Stimulated activated CD4-positive, alpha-beta T cell treated with anti-CD3 and anti-CD28 coated beads, Interleukin-15, amount 100 ng/mL, for 24 hours (primary cell): ENCODE measurements at places on chromosomes 16 and 17.

GRCh38 chr16:56716761-56717160 lies 13.2 kb upstream of the NUP93 start:
- DNase-seq = no peak

- peak; percentile 88 for DNase-seq
These were observed 1.3 kb upstream of the HIC1 start for GRCh38 chr17:2053380-2054261.

GRCh38 chr17:67490471-67490870 lies 113.4 kb downstream of the PITPNC1 start:
- no peak for DNase-seq

GRCh38 chr17:13943909-13944308 lies 125.4 kb upstream of the COX10 start:
- DNase-seq = no peak

GRCh38 chr17:72414967-72415853 lies 294.4 kb downstream of the SOX9 start:
- DNase-seq = no peak

GRCh38 chr17:14011740-14012405 lies 57.4 kb upstream of the COX10 start:
- DNase-seq = no peak

DNA sequence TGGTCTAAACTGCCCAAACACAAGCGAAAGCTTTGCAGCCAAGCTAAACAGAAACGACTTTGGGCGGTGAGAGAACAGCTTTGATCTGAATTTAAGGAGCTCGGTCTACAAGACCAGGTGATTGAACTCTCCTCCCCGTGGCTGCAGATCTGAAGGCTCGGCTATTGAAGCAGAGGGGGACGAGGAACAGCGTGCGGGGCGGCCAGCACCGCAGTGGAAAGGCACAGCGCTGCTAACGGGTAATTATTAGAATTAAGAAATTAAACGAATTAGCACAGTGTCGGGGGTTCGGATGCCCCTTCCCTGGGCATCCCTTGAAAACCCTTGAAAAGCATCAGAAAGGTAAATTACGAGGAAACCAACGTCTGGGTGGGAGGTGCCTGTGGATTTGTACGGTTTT lies 431 bp downstream of the TEKT3 start:
- DNase-seq = no peak

DNA sequence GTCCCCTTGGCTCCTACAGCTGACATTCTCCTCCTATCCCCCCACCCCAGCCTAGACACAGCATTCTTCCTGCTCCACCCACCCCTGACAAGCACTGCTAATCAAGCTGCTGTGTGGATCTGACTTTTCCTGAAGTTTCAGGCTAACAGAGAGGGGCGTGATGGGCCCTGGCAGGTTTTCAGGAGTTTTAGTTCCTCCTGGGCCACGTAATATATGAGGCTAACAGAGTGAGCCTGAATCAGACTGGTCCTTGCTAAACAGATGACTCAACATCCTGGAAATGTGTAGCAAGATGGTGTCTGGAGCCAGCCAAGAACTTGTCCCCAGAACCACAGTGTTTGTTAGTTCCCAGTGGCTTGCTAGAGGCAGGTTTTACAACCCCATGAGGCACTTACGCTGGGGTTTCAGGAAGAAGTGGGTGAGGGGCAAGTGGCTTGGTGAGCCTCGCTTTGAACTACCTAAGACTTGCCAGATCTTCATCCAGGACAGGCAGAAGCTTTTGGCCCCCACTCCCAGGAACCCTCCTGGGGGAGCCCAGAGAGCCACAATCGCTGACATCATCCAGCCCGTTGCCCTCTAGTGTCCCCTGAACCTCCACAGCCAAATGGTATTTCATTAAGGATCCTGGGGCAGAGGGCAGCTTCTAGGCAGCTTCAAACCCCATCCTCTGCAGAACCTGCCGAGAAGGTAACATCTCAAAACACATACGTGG lies 15.9 kb downstream of the TMEM92 start:
- DNase-seq = peak; percentile 36

GRCh38 chr17:39761861-39762496 lies 24.2 kb downstream of the GRB7 start:
- no peak for DNase-seq

DNA sequence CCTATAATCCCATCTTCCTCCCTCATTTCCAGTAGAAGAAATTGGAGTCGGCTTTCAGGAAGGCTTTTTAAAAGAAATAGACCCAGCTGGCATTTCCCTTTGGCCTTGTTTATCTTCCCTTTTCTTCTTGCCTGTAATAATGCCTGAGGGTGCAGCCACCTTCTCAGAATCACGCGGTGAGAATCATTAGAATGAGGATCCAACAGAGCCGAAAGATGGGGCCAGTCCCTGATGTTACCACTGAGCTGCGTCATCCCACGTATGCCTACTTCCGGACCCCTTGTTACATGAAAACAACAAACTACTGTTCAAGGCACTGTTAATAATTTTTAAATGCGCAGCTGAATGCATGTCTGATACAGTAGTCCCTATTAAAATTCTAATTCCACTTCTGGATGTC lies 24.1 kb downstream of the SDR42E1 start:
- DNase-seq = no peak

- DNase-seq = peak; percentile 33
These were observed 666 bp upstream of the METTL9 start for GRCh38 chr16:21598701-21599121.

DNA sequence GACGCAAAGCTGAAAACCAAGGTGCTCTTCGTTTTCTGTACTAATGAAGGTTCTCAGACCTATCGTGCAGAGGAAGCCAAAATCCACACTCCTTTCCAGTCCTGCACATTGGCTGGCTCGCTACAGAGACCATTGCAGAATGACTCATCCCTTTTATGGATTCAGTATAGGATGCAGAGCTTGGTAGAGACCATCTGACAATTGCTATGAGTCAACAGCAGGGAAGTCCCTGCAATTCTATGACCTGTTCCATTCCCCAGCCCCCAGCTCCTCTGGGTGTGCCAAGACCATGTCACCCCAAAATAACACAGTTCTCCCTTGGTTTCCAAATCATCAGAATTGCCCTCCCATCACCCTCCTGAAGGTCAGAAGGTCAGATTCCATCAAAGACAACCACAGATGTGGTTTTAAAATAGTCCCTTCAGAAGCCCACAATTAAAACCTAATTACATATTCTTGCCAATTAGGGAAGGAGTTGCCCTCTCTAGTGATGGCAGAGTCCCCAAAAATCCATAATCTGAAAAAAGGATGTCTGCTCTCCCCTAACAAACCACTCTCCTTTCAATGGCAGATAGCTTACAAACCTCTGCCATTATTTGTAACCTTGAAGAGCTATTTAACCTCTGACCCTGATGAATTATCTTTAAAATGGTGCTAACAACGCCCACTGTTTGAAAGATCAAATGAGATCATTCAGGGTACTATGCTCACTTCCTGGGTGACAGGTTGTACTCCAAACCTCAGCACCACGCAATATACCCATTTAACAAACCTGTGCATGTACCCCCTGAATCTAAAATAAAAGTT lies 108.2 kb upstream of the RBBP6 start:
- no peak for DNase-seq

DNA sequence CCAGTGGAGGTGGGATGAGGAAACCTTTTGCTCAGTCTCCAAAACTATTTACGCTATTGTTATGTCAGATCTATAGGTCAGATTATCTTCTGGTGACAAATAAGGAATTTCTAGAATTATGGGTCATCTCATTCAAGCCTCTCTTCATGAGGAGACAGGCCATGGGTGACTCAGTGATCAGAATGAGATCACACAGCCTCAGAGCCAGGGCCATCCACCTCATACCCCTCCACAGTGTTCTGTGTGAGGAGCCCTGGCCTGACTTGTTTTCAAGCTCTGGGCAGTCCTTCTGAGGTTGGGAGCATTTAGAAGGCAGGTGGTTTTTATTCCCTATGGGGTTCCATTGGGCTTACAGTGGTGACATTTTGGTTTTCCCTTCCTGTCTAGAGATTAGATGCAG lies 26.5 kb downstream of the YPEL2 start:
- DNase-seq = peak; percentile 35

DNA sequence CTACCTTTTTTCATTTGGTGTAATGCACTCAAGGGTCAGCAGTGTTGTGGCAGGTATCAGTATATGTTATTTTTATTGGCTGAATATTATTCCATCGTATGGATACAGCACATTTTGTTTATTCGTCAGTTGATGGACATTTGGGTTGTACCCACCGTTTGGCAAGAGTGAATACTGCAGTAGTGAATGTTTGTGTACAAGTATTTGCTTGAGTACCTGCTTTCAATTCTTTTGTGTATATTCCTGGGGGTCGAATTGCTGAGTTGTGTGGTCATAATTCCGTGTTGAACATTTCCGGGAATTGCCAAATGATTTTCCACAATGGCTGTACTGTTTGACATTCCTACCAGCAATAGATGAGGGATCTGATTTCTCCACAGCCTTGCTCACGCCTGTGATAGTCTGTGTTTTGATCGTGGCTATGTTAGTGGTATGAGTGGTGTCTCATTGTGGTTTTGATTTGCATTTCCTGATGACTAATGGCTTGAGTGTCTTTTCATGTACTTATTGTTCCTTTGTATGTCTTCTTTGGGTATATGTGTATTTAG lies 108.4 kb downstream of the OR1D5 start:
- peak; percentile 22 for DNase-seq

- no peak for DNase-seq
These were observed 1.7 kb upstream of the MMP25 start for GRCh38 chr16:3044708-3045107.

DNA sequence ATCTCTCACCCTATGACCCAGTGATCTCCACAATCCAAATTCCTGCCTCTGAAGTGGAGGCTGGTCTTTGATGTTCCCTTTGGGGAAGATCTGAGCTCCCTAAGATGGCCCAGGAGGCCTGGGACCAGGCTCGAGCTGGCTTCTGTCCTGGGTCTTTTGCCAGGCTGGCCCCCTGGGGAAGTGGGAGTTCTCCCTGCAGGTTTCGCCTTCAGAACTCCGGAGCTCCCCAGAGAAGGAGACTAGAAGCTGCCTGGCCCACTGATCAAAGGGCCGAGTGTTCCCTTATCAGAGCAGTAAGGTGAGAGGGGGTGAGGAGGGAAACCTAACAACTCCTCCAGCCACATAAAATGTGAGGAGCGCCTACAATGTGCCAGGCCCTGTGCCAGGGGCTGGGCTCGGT lies 147.1 kb downstream of the IRF8 start:
- DNase-seq = no peak

GRCh38 chr16:49048557-49048956 lies 233.1 kb downstream of the CBLN1 start:
- DNase-seq = no peak

- DNase-seq = no peak
These were observed 411.7 kb downstream of the CPPED1 start for GRCh38 chr16:12391956-12392355.

GRCh38 chr17:49051269-49051668 lies 54.1 kb downstream of the IGF2BP1 start:
- no peak for DNase-seq

- DNase-seq = peak; percentile 11
These were observed 85.7 kb downstream of the NOG start for GRCh38 chr17:56679115-56679776.

DNA sequence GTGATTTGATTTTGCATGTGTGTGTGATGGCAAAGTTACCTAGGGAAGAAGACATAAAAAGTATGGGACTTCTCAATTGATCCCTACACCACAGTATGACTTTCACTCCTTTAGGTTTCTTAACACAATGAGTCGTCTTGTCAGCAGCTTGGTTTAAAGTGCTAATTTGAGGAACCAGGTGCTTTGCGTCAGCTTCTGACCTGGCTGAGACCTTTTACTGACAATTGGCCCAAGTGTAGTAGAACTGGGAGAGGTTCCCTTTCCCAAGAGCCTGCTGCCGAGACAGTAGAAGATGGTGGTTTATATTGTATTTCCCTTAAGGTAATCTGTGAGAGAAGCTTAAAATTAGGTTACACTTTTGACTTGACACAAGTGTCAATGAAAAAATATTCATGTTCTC lies 54.9 kb downstream of the LDHD start:
- no peak for DNase-seq

DNA sequence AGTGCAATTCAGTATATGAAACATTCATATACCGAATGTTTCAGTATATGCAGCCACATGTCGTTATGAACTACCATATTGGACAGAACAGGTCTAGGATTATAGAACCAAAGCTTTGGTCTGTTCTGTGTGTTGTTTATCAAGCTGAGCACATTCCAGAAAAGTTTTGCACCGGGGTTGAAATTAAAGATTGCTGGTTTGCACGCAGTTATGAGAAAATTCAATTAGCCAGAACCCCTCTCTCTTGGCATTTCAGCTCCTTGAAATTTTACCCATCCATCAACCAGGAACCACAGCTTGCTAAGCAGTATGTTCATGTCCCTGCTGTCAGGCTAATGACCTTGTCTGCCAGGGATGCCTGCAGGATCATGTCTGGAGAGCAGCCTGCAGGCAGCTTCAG lies 9.5 kb downstream of the KRT32 start:
- no peak for DNase-seq

DNA sequence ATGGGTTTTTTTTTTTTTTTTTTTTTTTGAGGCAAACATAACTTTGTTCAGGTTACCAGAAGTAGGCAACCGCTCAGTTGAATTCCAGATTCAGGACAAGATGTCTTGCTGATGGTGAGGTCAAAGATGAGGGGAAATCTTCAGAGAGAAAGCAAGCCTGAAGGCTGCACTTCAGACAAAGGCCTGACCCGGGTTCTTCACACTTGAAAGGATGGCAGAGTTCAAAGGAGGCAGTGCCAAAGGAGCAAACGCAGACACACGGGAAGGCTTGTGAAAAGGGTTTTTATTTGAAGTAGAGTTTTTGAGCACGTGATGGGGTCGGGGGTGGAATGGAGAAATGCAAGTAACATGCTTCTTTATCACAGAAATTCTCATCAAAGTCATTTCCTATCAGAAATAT lies 960.2 kb upstream of the EEF2KMT start:
- DNase-seq = no peak

- DNase-seq = no peak
These were observed 97.1 kb downstream of the KCNJ2 start for GRCh38 chr17:70266394-70266793.

DNA sequence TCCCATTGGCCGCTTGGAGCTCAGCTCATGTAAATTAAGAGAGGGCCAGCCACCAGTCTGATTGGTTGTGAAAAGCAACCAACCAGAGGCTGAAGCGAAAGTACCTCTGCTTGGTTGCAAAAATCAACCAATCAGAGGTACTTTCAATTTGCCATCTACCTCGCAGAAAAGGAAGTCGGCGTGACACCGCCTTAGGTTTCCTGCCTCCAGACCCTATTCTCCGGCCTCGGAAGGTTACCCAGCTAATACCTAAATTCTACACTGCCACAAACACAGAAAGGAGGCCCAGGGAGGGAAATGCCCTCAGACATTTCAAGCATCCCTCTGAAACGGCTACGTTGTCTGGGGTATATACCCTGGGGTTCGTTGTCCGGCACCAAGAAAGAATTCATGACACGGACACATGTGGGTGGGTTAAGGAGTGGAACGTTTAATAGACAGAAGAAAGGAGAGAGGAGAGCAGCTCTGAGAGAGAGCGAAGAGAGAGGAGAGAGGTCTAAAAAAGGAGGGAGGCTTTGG lies 481.3 kb downstream of the TMEM114 start:
- no peak for DNase-seq

DNA sequence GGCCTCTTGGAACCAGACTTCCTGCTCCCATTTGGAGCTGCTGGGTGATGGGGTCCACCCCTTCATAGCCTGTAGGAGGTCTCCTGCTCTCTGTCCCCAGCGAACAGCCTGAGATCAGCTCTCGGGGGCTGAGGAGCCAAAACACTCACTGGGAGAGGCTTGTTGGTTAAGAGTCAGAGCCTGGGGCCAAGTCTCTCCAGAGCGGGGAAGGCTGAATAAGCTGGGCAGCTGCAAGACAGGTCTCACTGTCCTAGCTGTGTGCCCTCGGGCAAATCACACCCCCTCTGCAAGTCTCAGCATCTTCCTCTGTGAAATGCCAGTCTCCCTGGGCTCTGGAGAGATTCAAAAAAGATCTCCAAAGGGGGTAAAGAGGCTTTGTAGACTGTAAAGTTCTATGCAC lies 174.6 kb downstream of the WSCD1 start:
- DNase-seq = no peak
